ENCODE measurements at places on chromosomes 1 and 21.
A peak's percentile ranks its signal among the peaks of the same experiment; 100 is the strongest.

GRCh38 chr1:214793708-214794107 lies 190.7 kb downstream of the CENPF start:
- no peak for DNase-seq

GRCh38 chr1:184755226-184756065 lies 788 bp upstream of the EDEM3 start:
- DNase-seq, result peak; percentile 42

- no peak for DNase-seq
These were observed 2.9 kb downstream of the KRTAP10-7 start for GRCh38 chr21:44603109-44603875.

- DNase-seq, result no peak
These were observed 60.4 kb downstream of the OBSCN start for GRCh38 chr1:228267962-228268880.

DNA sequence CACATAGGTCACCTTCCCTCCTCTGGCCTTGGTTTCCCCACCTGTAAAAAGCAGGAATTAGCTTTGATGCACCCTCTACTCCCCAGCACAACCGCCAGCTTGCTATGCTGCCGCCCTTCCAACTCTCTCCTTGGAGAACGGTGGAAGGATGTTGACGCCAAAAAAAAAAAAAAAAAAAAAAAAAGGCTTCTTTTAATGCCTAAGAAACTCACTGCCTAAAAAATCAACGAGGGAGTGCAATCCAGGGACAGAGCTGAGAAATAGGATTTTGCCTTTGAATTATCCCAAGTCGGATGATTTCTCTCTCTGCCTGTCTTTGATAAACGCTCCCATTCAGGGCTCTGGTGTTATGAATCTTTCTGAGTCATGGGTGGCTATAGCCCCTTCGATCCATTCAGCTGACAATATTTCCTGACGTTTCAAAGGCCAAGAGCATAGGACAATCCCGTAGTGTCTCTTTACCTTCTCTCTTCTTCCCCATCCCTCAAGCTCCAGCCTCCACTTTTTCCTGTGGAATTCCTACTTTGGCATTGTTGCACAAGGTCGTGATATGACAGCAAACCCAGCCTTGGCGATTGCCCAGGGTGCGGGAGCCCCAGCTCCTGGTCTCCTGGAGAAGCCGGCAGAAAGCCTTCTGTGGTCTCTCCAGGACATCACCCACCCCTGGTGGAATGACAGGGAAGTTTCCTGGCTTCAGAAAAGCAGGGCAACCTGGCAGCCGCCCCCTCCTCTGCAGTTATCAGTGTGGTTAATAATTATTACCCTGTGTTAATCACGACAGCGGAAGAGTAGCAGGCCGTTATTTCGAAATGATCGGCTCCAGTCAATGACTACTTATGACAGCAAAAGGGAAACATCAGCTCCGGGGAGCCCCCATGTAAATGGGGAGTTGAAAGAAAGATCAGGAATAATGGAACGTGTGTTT lies 8.0 kb upstream of the PLXNA2 start:
- DNase-seq, result no peak

GRCh38 chr1:14513111-14513510 lies 85.4 kb upstream of the KAZN start:
- DNase-seq, result no peak

DNA sequence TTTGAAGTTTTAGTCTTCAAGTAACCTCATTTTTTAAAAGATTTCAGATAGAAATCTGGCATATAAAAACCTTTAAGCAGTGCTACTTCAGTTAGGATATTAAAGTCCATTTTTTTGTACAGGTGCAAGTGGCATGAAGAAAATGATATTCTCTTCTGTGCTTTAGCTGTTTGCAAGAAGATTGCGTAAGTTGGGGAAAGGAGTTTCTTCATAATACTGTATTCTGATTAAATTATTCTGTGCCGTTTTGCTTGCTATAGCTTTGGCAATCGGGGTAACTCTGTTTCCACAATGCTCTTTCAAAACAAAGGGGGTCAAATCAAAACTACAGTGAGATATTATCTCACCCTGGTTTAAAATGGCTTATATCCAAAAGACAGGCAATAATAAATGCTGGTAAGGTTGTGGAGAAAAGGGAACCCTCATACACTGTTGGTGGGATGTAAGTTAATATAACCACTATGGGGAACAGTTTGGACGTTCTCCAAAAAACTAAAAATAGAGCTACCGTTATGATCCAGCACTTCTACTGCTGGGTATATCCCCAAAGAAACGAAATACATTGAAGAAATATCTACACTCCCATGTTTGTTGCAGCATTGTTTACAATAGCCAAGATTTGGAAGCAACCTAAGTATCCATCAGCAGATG lies 27.1 kb downstream of the MAEL start:
- no peak for DNase-seq

- DNase-seq, result no peak
These were observed 43.1 kb downstream of the CASZ1 start for GRCh38 chr1:10753299-10753698.

GRCh38 chr1:155912056-155912536 lies 947 bp upstream of the RIT1 start:
- no peak for DNase-seq

DNA sequence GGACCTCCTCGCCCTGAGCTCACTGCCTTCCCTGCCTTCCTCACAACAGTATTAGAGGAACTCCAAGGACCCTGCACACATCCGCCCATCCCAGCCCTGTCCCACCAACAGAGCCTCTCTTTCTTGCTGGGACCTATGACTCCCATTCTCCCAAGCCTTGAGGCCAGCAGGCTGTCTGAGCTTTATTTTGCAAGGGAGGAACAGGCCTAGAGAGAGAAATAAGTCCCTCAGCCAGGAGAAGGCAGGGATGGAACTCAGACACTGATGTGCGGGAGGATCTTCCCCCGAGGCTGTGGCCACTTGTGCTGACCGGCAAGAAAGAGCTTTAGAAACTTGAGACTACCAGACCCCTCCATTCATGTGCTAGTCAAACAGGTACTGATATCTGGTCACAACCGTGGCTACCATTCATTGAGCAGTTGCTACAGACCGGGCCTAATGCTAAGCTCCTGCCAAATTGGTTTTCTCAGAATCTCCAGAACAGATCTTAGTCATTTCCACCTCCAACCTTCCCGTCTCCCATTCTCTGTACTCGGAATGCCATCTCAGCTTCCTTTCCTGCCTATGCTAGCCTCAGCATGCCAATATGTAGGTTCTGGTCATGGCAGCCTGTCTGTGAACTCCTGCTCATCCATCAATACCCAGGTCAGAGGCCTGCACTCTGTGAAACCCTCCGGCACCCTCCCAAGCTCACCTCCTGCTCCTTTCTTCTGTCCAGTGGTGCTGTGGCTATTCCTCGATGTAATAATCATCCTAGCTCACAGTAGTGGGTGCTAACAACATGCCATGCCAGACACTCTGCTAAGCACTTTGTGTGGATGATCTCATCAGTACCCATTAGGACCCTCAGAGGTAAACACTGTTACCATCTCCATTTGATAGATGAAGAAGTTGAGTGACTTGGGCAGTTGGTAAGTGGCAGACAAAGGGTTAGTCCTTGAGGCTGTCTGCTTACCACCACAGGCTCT lies 3.8 kb downstream of the TMEM54 start:
- no peak for DNase-seq

DNA sequence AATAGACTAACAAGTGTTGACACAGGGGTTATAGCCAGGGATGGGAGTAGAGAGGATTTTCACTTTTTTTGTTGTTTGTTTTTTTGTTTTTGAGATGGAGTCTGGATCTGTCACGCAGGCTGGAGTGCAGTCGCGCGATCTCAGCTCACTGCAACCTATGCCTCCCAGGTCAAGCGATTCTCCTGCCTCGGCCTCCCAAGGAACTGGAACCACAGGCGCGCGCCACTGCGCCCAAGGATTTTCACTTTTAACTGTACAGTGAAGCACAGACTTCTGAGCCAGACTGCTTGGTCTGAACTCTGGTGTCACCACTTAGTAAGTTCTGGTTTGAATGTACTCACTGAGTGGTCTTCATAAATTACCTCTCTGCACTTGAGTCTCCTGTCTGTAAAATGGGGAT lies 40.2 kb upstream of the WASF2 start:
- DNase-seq, result no peak

DNA sequence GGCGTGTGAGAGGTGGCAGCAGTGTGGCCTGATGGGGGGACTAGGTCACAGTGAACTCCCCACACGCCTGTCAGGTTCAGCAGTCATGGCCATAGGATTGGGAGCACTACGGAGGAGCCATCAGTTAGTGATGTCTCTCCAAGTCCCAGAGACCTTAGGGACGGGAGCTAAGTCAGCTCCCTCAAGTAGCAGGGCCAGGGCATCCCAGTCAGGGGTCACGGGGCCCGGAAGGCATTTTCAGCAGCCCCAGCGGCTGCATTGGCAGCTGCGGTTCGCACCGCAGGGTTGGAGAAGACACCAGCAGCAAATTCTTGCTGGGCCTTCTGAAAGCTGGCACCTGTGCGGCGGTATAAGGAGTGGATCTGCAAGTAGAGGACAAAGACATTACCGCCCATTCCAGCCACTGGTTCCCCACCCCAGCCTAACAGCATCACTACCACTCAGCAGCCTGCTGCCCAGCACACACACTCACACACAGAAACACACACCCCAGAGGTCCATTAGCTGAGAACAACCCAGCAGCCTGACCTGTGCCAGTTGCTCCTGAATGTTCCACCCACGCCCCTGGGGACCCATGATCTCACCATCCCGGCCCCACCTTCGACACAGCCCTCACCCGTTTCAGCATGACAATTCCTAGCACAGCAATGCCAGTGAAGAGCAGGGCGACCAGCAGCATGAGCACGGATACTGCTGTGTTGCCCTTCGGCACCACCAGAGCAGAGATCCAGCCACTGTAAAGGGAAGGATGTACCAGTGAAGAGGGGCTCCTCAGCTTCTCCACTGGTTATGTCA lies 972 bp upstream of the ENTREP3 start:
- DNase-seq, result no peak

- peak; percentile 82 for DNase-seq
These were observed 16.9 kb downstream of the CAPZB start for GRCh38 chr1:19468397-19468956.

- DNase-seq, result no peak
These were observed 87.8 kb downstream of the GLUL start for GRCh38 chr1:182303778-182304177.

DNA sequence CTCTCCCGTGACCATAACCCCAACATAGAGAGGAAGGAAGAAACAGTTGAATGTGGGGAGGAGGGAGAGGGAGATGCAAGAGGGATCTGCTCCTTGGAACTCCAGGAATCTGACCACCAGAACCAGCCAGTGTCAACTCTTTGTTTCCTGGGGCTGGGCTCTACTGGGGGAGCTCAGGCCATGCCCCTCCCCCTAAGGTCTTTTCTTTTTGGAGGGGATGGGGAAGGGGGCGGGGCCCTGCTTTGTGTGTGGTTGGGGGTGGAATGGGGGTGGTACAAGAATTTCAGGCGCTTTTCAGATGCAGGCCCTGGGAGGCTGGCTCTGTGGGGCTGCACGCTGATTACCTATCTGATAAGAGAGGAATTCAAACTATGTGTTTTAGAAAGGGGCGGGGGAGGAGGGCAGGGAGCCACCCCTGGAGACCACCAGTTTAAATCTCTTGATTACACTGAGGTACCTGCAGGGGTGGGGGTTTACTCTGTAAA lies 8.3 kb downstream of the LIN28A start:
- DNase-seq, result no peak

- no peak for DNase-seq
These were observed at the start of gene OR2T1 for GRCh38 chr1:248402748-248403147. Gene OR2T1 (plus strand): TSS chr1:248403048. CDS start chr1:248406148, 3,100 bp downstream.

GRCh38 chr1:32208891-32209328 lies at the start of gene DCDC2B:
Gene DCDC2B (plus strand): TSS chr1:32209089. CDS start chr1:32209094, 5 bp downstream.
- peak; percentile 14 for DNase-seq

- no peak for DNase-seq
These were observed 103.4 kb downstream of the PAX7 start for GRCh38 chr1:18734001-18734400.

GRCh38 chr1:154081386-154082126 lies 73.3 kb downstream of the NUP210L start:
- no peak for DNase-seq

GRCh38 chr1:224637515-224637914 lies 21.4 kb downstream of the CNIH3 start:
- DNase-seq, result peak; percentile 18

GRCh38 chr1:175195798-175196197 lies 3.2 kb upstream of the KIAA0040 start:
- no peak for DNase-seq

DNA sequence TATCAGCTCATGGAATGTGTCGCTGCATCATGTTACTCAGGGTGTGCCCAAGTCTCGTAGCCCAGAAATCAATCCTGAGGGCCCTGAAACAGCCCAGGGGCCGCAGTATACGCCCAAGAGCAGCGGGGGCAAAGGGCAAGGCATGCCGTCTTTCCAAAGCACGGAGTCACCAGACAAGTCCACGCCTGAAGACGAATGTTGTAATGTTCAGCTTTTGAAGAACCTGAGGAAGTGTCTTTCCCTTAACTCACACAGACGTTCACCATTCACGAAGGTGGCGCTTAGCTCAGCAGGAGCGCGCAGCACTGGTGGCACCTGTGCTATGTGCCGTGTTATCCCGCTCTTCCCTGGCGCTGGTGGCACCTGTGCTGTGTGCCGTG lies 18.8 kb upstream of the PWP2 start:
- DNase-seq, result no peak

DNA sequence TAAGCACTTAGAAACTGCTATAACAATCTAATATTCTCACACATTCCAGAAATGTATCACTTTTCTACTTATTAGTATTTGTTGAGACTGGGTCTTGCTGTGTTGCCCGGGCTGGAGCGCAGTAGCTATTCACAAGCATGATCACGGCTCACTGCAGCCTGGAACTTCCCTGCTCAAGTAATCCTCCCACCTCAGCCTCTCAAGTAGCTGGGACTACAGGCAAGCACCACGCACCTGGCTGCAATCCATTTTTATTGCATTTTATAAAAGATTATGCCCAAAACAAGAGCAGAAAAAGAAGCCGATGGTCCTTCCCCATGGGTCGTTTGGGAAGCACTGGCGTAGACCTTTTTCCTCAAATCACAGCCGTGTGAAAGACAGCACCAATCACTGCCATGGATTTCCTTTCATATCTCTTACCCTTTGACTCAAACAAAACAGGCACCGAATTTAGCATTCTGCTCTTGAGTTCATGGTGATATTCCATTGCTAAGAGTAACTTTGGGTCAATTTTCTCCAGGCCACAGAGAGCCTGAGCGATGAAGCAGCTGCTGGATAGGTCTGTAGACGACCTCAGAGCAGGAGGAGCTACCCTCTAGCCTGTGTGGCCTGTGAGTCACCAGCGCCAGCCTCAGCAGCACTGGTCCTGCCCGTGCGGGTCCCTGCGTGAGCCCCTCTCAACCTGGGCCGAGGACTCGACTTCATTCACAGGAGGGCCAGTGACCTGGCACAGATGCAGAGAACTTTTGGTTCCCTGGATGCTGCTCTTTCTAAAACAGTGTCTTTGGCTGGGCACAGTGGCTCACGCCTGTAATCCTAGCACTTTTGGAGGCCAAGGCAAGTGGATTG lies 80.8 kb downstream of the PIK3CD start:
- DNase-seq, result no peak

DNA sequence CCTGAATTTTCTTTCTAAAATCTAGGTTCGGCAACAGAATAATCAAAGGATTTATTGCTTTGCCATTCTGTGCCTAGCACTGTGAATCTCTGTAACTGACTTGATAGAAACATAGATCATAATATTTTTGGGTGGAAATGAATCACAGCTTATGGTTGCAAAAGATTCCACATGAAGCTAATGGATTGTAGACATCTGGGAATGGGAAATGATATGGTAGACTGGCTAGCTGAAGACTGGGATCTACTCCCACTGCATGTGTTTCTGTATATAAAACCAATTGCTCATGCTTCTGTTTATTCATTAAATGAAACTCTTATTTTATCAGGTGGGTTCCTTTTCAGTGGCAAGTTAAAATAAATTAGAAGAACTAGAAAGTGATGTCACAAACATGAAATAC lies 395.6 kb downstream of the ST6GALNAC3 start:
- DNase-seq, result no peak

GRCh38 chr1:47786316-47786715 lies 210.9 kb downstream of the TRABD2B start:
- DNase-seq, result no peak

Data from activated CD4-positive, alpha-beta memory T cell treated with anti-CD3 and anti-CD28 coated beads for 36 hours (primary cell).